ENCODE measurements at places on chromosomes 2 and 18.
A peak's percentile ranks its signal among the peaks of the same experiment; 100 is the strongest.

GRCh38 chr2:222410534-222410933 lies 13.8 kb upstream of the SGPP2 start:
- no peak for DNase-seq

GRCh38 chr2:43070030-43070429 lies 156.4 kb downstream of the ZFP36L2 start:
- no peak for DNase-seq

DNA sequence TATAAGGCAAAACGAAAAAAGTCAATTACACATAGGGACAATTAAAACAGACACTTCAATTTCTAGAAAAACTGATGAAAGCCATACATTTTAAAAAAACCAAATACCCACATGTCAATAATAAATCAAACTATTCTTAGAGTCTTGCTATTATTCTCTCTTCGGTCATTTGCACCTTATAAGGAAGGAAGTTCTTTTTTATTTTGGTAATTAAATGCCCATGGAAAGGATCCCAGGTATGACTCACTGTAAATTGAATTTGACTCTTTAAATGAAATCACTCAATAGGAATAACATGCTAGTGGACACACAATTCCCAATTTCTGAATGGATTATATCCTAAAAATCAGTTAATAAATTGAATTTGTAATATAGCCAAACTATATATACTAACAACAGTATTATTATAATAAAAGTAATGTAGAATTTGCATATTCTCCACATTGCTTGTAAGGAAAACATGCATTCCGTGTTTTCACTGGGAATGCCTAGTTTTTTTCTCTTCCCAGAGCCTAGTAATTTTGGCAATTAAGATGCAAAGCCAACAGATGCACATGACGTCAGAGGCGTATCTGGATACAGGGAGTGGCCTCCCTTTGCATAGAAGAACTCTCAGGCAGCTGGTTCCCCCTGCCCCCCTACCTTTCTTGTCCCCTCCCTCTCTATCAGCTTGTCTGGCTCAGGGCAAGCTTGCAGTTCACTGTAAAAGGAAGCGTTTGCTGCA lies 153.5 kb upstream of the PGAP1 start:
- DNase-seq: no peak

DNA sequence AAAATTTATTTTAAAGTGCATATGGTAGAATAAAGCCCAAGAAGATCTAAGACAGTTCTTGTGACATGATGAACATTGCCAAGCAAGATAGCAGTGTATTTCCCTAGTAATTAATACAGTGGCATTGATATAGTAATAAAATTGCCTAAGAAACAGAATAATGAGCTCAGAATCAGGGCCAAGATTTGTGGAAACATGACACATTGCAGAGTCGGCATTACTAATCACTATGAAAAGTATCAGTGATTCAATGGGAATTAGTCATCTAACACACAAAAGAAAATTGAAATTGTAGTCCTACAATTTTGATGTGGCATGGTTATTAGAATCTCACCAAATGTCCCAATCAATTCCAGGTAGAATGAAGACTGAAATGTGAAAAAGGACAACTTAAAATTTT lies 243.0 kb upstream of the CYRIA start:
- DNase-seq: no peak

DNA sequence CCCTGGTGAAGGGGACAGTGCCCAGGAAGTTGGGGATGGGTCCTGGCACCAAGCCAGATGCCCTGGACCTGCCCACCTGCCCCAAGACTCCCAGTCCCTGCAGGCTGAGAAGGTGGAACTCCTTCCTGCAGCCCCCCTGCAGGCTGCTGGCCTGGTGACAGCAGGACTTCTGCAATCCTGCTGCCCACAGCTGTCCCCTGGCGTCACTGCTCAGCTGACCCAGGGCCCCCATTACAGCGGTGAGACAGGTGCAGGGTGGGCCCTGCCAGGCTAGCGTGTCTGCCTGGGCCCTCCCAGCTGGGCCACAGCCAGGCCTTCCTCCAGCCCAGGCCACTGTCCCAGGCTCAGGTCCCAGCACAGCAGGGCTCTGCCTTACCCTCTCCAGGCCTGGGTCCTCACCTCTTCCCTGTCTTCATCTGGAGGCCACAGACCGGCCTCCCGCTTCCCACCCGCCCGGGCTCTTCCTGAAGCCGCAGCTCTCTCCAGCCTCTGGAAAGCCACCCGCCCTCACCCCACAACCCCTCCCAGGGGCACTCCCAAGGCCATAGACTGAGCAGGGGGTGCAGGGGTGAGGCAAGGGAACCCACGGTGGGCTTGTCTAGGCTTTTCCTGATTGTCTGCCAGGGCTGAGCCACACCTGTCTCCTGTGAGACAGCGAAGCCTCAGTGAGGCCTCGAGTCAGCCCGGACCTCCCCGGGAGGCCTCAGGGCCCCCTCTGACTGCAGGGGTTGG lies 8.8 kb upstream of the ERFE start:
- no peak for DNase-seq

GRCh38 chr2:234433201-234433600 lies 63.7 kb downstream of the ARL4C start:
- DNase-seq: no peak

GRCh38 chr2:223047260-223047761 lies 4.7 kb upstream of the KCNE4 start:
- DNase-seq: no peak

DNA sequence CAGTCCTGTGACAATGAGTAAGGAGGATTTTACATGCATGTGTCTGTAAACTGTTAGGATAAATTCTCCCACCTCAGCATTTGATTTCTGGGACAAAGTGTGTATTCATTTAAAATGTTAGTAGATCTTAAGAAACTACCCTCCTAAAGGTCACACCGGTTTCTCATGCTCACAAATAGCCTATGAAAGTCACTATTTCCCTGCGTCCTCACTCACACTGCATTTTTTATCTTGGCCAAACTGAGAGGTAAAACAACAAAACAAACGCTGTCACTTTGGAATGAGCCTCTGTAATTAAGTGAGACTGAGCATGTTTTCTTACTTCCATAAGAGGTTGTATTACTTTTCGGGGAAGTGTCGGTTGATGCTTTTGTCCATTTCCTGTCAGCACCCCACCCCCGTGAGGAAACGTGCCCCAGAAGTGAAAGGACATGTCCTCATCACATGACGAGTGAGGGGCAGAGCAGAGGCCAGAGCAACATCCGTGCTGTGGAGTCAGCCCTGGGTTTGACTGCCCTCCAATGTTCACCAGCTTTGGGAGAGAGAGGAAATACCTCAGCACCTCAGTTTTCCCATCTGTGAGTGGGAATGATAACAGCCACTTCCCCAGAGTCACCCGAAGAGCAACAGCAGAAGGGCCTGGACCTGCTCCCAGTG lies 3.1 kb downstream of the GYPC start:
- peak; percentile 68 for DNase-seq

GRCh38 chr2:11521775-11522174 lies 12.1 kb upstream of the GREB1 start:
- no peak for DNase-seq

GRCh38 chr2:240299710-240300068 lies 135.8 kb upstream of the GPC1 start:
- no peak for DNase-seq

DNA sequence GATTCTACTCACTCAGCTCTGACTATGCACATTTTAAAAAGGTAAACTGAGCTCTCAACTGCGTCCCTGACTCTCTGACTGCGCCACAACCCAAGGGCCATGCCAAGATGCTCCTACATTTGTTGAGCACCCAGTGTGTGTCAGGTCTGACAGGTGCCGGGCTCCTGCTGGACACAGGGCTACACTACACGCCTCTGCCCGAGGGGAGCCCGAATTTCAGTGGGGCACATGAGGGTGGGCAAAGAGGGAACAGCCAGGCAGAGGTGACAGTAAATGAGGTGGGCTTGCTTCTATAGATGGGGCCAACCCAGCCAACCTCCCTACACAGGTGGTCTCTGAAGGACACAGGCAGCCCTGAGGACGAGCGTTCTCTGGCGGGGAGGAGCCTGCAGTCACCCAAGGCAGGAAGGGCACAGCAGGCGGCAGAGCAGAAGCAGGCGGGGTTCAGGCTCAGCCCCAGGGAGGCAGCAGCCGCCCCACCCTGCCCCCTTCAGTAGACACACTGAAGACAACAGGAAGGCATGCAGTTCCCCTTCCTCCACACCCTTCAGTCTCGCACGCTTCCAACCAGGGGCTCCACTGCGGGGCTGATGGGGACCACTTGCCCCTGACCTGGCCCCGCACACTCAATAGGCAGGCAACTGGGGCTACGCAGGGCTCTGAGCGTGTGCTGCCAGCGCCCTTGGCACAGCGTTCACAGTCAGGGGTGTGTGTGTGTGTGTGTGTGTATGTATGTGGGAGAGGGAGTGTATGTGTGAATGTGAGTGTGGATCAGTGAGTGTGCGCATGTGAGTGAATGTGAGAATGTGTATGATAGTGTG lies 98.4 kb downstream of the UXS1 start:
- DNase-seq: peak; percentile 79

DNA sequence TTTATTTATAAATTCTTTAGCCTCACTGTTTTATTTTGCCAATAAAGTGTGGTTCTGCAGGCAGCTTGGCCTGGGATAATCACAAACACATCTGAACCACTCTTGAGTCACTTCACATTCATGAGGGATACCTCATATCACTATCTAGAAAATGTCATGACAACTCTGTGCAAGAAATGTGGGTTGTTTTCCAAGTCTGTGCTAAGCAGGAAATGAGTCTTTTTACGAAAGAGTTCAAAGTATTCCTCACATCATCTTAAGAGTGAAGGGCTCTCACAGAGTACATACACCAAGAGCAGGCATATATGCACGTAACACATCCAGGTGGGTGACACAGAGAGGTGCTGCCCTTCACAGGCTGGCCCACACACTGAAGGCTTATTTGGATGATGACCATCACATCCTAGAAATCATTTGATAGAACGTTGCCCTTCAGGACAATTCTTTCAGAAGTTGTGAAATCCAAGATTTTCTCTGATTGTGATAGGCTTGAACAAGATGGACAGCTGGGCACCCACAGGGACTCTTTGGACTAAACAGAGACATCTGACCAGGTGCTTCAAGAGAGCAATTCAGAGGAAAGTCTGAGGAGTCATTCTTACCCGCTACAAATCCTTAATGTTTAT lies 811.1 kb upstream of the LRATD1 start:
- no peak for DNase-seq

Measured in activated naive CD8-positive, alpha-beta T cell treated with anti-CD3 and anti-CD28 coated beads, Interleukin-2, amount 10 ng/mL, durations not matched to agents 7 days and 5 days (primary cell).